Stimulated activated CD8-positive, alpha-beta memory T cell treated with anti-CD3 and anti-CD28 coated beads, Interleukin-15, amount 100 ng/mL, for 24 hours (primary cell): ENCODE measurements at places on chromosomes 16 and 17.

DNA sequence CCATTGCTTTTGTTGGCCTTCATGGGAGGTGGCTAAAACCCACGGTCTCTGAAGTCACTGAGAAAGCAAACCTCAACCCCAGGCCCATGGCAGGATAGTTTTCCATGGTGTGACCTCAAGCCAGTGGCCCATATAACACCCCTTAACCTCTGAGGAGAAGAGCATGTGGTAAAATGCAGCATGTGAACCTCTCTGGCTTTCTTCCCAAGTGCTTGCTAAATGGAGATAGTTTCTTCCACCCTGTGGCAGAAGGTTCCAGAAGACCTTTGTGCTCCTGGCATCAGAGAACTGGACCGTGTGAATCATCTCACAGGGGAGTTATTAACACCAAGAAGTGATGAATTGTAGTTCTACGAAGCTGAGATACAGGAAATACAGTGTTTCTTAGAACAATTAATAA, 47.3 kb downstream of the MYOCD start:
- no peak for DNase-seq

DNA sequence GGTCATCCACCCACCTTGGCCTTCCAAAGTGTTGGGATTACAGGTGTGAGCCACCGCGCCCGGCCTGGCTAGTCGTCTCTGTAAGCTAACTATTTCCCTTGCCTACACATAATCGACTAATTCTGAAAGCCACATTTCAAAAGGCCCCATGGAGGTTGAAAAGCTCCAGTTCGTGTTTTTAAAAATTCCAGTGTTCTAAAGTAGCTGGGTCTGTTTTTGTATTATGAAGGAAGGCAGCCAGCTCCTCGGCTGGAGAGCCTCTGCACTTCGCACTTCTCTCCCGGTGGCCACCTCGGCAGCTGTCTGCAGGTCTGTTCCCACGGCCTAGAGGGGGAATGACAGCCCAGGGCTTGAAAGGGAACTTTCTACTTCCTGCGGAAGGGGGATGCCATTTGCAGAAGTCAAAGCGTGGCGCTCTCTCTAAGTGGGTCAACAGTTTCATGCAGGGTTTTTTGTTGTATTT, 16.9 kb downstream of the HASPIN start:
- DNase-seq, result no peak

DNA sequence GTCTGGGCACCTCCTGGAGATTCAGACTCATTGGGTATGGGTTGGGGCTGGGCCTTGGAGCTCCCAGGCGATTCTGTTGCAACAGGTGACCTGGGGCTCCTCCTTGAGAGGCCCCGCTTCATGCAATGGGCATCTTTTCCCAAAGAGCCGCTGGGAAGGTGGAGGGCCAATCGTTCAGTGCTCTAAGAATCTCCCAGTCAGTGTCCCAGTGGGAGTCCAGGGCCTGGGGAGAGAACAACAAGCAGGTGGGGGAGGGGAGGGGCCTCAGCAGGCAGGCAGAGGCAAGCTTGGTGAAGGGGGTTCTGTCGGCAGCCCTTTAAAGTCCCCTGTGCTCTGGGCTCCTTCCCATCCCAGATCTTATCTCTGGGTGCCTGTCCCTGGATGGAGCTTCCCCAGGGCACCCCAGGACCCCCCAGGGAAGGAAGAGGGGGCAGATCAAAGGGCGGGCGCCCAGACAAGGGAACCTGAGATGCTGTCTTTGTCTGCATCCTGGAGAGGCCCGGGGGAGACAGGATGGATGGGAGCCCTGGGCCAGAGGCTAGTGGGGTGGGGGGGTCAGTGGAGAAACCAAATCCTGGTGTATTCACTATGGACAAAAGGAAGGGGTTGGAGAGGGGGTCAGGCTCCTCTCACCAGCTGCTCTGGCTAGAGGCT, 30.5 kb upstream of the NXPH3 start:
- no peak for DNase-seq

GRCh38 chr17:76240461-76241203, at the start of gene RNF157:
Gene RNF157 (minus strand): TSS chr17:76240493. CDS start chr17:76240240, 253 bp downstream.
- no peak for DNase-seq

- DNase-seq, result no peak
These were observed at the start of gene GSDMA for GRCh38 chr17:39962642-39963220. Gene GSDMA (plus strand): TSS chr17:39963004. CDS start chr17:39965688, 2,684 bp downstream.

- no peak for DNase-seq
These were observed 2.0 kb downstream of the SNRNP25 start for GRCh38 chr16:55571-56136.

- no peak for DNase-seq
These were observed 23.6 kb downstream of the SDR42E1 start for GRCh38 chr16:81987706-81988105.

- DNase-seq, result no peak
These were observed at the start of gene CNTNAP1 for GRCh38 chr17:42681976-42682721. Gene CNTNAP1 (plus strand): TSS chr17:42682531. CDS start chr17:42682830, 299 bp downstream.

- no peak for DNase-seq
These were observed 329.6 kb downstream of the CPPED1 start for GRCh38 chr16:12474047-12474446.

DNA sequence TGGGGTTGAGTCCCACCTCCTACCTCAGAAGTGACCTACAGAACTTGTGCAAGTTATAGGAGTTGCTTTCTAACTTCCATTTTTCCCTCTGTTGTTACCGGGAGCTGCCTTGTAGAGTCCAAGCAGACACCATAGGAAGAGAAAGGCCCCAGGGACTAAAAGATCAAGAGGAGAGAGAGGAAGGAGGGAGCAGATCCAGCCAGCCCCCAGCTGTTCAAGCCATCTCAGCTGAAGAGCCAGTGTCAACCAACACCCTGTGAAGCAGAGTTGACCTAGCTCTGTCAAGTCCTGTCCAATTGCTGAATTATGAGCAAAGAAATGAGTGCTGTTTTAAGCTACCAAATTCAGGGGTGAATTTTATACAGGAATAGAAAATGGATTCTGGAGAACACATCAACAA, 34.9 kb upstream of the CACNG4 start:
- no peak for DNase-seq

- no peak for DNase-seq
These were observed 3.5 kb downstream of the KDM6B start for GRCh38 chr17:7837408-7838088.

DNA sequence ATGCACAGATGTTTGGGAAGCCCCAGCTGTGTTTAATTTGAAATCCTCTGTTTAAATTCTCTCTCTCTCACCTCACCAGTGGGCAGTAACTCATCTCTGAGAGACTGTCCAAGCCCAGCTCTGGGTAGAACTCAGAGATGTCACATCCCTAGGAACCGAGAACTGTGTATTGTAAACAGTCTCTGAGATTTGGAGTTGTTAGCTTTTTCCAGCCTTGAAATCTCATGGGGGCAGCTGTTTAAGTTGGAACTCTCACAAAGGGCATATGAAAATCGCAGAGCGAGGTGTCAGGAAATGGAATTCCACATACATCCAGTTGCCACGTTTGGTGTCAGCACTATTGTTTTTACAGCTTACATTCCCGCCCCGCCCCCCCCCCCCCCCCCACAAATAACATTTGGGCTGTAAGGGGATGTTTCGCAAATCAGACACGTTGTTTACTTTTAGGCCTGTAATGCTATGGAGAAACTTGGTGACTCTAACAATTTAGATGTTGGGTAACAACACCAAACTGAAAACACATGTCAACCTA, 34.3 kb downstream of the VPS35L start:
- DNase-seq, result no peak

DNA sequence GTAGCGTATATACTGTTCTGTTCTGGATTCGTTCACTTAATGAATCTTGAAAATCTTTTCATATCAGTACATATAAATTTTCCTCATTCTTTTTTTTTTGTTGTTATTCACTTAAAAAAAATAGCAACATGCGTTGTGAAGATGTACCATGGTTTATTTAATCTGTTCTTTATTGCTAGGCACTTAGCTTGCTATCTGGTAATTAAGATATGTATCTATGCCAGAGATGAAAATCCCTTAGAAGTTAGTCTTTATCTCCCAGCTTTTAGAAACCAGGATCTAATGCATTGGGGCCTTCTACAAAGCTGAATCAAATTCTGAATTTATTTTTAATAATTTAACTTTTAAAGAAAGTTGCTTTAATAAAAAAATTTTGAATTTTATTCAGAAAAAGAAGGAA, 13.0 kb upstream of the DNAJA2 start:
- DNase-seq, result no peak

- DNase-seq, result no peak
These were observed 21.0 kb upstream of the HERPUD1 start for GRCh38 chr16:56910654-56911539.

- no peak for DNase-seq
These were observed 44.9 kb downstream of the ABCA8 start for GRCh38 chr17:68910251-68910705.

DNA sequence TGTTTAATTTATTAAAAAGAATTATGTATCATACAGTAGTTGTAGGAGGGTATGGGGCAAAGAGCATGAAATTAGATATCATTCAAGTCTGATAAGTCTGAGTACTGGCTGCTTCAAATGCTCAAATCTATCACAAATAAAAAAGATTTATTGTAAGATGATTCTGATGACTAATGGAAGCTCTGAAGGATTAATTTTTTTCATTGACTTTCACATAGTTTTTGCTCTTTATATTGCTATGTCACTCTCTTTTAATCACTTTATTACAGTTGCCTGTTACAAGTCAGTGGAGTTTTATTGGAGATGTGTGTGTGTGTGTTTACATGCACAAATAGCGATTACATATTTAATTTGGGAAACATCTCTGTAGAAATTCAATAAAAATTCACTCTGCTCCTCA, 15.0 kb downstream of the MAP2K4 start:
- no peak for DNase-seq

DNA sequence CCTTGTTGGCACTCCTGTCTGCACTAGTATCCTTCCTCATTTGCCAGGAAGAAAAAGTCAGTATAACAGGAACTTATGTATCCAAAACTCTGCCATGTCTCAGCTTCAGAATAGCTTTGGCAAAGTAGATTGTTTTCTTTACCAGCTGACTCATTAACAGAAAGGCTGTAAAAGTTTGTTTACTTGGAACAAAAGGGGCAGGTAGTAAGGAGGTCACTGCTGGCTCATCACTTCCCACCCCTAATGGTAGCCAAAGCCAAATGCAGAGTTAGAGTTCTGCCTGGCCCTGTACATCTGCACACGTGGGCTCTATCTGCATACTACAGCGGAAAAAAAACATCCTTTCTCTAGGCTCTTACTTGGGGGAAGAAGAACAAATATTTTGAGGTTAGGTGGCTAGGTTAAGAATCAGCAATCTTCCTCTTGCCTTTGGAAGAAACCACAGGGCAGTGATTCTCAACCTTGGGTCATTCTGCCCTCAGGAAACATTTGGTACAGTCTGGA, 90.9 kb upstream of the BCAR1 start:
- DNase-seq, result no peak

DNA sequence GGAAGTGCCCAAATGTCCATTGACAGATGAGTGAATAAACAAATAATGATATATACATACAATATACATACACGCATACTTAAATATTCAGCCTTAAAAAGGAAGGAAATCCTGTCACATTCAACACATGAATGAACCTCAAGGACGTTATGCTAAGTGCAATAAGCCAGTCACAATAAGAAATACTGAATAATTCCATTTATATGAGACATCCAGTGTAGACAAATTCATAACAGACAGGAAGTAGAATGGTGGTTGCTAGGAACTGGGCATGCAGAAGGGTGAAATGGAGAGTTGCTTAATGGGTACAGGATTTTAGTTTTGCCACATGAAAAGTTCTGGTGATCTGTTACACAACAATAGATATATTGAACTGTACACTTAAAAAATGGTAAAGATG, 8.8 kb upstream of the ITGB4 start:
- no peak for DNase-seq

DNA sequence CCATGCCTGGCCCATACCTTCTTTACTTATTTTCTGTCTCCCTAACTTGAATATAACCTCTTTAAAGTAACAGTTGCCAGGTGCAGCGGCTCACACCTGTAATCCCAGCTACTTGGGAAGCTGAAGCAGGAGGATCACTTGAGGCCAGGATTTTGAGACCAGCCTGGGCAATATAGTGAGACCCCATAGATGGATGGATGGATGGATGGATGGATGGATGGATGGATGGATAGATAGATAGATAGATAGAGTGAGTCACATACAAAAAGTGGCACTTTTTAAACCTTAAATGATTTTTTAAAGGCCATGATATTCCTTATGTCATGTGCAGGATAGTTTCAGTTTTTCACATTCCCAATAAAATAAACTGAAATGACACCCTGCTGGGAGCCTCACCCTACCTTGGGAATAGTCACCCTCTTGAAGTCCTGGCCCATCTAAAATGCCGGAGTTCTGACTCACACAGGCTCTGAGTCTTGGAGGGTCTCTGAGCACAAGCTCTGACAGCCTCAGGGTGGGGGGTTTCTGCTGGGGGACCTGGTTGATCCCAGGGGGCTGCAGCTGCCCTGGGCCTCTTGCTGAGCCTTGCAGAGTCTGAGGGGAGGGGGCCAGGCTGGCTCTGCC, 26.2 kb downstream of the CPNE2 start:
- no peak for DNase-seq

DNA sequence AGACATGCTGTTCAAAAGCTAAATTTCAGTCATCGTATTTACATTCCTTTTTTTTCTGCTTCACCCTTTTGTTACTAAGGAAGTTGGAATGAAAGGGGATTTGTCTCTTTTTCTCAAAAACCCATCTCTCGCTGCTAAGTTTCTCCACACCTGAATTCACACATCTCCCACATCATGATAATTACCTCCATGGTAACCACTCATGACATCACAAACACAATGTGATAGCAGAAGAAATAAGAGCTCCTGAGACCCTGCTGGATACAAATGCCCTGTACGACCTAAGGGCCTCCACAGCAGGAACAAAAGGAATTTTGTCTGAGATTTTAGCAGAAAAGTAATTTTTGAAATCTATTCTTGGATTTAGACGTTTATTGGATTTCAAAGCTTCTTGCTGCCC, 82.6 kb upstream of the GNAO1 start:
- no peak for DNase-seq

GRCh38 chr17:77356109-77356689, 215.4 kb downstream of the SEC14L1 start:
- DNase-seq, result no peak

GRCh38 chr17:39166437-39167335, 725 bp upstream of the ARL5C start:
- no peak for DNase-seq

DNA sequence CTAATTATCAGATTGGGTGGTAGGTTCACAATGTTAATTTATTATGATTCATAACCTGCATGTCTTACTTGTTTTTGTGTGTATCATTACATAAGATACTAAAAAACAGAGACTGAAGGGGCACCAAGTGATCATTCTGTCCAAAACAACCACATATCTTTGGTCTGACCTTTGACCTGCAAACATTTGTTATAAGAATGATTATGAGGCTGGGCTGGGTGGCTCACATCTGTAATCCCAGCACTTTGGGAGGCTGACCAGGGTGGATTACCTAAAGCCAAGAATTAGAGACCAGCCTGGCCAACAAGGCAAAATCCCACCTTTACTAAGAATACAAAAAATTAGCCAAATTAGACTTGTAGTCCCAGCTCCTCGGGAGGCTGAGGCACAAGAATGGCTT, 116.4 kb downstream of the SPAG9 start:
- DNase-seq, result no peak

GRCh38 chr16:57318240-57318970, 33.9 kb upstream of the PLLP start:
- DNase-seq, result no peak

- DNase-seq, result no peak
These were observed 80.8 kb downstream of the CYLD start for GRCh38 chr16:50822671-50823070.

- no peak for DNase-seq
These were observed 8.1 kb downstream of the CD300LG start for GRCh38 chr17:43855061-43855460.
